ENCODE measurements at places on chromosomes 13 and 19.

DNA sequence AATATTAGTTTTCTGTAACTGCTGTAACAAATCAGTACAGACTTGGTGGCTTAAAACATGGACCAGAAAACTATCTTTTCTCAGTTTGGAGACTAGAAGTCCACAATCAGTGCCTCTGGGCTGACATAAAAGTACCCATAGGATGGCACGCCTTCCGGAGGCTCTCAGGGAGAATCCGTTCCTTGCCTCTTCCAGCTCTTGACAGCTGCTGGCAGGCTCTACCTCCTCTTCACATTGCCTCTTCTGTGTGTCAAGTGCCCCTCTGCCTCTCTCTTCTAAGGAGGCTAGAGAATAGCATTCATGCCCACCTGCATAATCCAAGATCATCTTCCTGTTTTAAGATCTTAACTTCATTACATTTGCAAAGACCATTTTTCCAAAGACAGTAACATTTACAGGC lies 1194.2 kb downstream of the EFNB2 start:
- DNase-seq, result no peak

GRCh38 chr13:48222358-48223301 lies 10.4 kb upstream of the ITM2B start:
- no peak for DNase-seq

DNA sequence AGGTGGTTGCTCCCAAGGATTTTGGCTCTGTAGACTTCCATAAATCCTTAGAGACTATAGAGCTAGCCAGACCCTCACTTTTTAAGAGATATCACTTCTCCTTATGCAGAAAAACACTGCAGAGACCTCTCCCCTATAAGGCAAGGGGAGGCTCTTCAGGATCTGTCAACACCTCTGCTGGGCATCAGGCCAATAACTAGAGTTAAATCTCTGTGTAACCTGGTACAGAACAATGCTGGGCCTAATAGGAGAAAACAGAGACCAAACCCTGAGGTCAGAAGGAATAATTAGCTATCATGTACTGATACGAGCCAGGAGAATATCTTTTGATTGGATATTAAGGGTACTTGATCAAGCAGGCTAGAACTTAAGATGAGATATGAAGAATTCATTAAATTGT lies 358.5 kb downstream of the TBC1D4 start:
- DNase-seq, result no peak

DNA sequence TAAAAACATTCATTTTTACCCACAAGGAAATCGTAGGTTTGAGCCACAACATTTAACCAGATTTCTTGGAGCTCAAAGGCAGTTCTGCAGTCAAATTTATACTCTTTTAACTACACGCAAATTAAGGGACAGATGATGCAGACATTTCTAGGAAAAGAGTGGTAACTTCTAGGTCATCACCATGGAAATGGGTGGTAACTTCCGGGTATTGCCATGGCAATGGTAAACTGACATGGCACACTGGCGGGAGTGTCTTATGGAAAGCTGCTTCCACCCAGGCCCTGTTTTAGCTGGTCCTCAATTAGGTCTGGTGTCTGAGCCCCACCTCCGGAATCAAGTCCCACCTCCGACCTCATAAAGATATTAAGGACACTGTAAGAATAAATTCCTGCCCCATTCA lies 10.4 kb upstream of the LYPD5 start:
- DNase-seq, result no peak

GRCh38 chr13:74641586-74641985 lies 507.4 kb upstream of the KLF12 start:
- no peak for DNase-seq
